ENCODE measurements at places on chromosomes 6 and 20.

DNA sequence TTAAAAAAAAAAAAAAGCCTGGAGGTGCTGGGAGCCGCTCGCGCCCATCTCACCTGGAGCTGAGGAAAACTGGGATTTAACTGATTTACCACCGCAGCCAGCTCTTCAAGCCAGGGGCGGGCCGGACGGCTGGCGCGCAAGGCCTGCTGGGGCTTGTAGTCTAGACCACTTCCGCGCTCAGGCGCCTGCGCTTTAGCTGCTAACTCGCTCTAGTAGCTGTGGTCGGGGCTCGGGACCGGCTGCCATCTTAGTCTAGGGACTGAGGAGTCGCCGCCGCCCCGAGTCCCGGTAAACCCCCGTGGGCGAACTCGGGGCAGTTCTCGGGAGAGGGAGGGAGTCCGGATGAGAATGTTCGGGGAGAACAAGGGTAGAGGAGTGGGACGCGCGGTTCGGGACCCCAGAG lies at the start of gene ITCH:
TSS of gene ITCH (plus strand) at position 212 of the 403 bp plus-strand sequence. CDS start 30,539 bp downstream, outside the sequence.
- DNase-seq: peak; percentile 92

- no peak for DNase-seq
Observed at GRCh38 chr6:122694602-122695001, 84.4 kb downstream of the PKIB start.

- no peak for DNase-seq
Observed at GRCh38 chr6:41157323-41157722, 3.2 kb upstream of the TREML1 start.

DNA sequence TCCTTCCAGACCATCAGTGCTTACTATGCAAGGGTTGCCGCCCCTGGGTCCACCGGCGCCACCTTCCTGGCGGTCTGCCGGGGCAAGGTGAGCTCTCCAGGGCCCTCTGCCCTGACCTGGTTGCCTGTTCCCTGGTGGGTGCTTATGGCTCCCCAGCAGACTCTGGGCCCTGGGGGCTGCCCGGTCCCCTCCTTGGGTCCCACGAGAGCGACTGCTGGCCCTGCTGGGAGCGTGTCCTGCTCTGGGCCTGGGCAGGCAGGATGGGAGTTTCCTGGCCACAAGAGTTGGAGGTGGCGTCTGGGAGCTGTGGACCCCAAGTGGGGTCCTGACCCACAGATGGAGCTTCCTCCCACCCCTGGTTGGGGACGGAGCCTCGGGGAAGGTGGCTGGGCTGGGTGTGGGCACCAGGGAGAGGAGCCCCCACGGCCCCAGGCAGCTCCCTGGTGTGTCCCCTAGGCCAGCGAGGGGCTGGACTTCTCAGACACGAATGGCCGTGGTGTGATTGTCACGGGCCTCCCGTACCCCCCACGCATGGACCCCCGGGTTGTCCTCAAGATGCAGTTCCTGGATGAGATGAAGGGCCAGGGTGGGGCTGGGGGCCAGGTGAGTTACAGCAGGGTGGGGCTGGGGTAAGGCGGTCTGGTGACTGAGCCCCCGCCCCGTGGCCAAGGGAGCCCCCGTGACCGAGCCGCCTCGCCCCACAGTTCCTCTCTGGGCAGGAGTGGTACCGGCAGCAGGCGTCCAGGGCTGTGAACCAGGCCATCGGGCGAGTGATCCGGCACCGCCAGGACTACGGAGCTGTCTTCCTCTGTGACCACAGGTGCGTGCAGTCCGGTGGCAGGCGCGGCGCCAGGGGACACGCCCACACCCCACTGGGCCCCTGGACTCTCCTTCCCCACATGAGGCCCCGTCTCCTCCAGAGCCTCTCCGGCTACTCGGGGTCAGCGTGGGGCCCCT lies 7.1 kb upstream of the TNFRSF6B start:
- DNase-seq: no peak

DNA sequence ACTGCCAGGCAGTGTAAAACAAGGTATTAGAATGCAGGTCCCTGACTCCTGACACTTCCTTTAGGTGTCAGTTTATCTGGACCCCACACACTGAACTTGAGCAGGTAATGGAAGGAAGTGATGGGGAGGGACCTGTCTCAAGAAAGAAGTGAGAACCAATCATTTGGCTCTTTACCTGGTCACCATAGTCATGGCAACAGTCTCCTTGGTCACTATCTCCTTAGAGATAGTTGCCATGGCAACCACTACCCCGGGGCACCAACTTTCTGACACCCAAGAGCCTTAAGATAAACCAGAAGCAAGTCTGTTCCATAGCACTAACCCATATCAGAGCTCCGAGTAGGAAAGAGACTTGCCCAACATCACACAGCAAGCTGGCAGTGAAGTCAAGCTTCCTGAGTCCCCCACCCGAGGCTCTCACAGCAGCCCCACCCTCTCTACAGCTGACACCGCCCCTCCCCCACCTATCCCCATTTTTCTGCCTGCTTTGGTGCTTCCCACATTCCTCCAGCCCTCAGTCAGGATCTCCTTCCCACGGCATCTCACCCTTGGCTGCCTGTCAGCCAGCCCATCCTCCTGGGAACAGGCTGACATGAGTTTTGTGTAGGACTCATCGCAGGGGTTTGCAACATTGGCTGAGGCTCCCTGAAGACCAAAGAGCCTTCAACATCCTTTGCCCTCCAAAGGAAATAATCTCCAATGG lies 16.3 kb upstream of the HM13 start:
- DNase-seq: no peak

DNA sequence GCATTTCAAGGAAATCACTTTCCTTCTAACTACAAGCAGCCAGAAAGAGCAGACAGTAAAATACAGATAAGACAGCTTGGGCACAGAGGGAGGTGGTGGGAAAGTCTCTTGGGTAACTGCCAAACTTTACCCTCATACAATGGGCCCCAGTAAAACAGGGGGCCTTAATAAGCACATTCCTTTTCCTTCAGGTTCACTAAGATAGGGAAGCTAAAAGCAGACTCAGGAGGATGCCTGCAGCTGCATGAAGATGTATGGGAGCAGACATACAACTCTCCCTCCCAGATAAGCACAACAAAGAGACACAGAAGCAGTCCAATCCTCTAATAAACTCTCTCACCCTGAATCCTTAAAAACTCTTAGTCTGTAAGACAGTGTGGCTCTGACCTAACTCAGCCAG lies 49.0 kb downstream of the SIM1 start:
- no peak for DNase-seq

DNA sequence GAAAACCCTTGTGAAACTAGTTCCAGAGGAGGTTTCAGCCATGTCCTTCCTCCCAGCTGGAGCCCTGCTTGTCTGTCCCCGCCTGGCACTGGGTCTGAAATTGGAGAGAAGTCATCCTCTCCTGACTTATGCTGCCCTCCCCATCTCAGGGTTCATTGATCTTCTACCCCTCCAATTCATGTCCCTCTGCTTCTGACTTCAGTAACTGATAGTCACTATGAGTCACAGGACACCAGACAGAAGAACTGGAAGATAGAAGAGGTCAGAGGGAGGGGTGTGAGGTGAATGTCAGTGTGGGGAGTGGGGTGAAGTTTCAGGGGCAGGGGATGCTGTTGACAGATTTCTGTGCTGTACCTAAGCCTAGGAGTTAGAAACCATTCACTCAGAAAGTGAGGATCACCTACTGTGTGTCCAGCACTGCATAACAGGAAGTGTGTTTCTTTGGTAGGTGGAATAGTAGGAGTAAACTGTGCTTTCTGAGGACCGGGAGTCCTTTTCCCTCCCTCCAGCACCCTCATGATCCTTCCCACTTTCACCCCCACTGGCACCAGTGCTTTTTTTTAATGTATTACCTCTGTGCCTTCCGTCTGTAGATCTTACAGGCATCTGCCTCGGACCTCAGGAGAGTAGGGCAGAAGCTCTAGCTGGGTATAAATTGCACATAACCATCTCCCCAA lies 627 bp upstream of the RPP21 start:
- DNase-seq: no peak

GRCh38 chr6:47362857-47363461 lies 53.3 kb upstream of the TNFRSF21 start:
- no peak for DNase-seq

DNA sequence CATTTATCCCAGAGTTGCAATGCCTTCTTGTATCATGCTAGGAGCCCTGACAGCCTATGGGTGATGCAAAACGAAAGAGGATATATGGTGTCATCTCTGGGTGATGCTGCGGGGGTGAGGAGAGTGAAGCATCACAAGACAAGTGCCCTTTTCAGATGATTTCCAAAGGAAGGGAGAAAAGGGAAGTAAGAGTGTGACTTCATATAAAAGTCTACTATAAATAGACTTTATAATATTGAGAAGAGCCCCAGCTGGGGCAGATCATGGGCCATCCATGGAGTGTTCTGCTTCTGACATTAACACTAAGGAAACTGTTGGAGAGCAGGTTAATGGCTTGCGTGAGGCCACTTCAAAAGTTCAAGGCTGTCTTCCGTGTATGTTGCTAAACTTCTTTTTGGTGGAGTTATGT lies 4.4 kb downstream of the CD83 start:
- DNase-seq: peak; percentile 77

DNA sequence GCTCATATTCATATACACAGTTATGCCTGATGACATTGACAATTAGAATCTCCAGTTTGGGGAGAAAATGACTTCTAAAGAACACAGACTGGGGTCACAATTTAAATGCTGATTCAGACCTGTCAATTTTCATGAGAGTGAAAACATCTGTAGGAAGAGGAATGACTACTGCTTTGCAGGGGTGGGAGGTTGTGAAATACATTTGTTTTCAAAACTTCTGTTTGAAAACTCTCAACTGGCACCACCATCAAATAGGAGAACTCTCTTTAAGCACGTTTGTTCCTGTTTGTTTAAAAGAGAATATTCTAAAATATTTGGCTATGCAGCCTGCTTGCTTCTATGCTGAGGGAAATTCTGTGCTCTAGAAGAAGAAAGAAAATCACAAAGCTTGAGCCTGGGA lies 50.8 kb upstream of the ADGRF5 start:
- DNase-seq: peak; percentile 45

- DNase-seq: no peak
Observed at GRCh38 chr20:41380551-41381193, 14.1 kb upstream of the EMILIN3 start.

DNA sequence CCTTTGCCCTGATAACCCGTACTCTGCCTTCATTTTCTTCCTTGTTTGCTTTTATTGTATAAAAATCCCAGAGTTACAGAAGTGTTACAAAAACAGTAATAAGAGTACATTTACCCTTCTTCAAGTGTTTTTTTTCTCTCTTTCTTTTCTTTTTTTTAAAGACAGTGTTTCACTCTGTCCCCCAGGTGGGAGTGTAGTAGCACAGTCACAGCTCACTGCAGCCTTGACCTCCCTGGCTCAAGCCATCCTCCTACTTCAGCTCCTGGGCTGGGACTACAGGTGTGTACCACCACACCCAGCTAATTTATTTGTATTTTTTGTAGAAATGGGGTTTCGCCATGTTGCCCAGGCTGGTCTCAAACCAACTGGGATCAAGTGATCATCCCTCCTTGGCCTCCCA lies 402.7 kb downstream of the CDKAL1 start:
- no peak for DNase-seq

DNA sequence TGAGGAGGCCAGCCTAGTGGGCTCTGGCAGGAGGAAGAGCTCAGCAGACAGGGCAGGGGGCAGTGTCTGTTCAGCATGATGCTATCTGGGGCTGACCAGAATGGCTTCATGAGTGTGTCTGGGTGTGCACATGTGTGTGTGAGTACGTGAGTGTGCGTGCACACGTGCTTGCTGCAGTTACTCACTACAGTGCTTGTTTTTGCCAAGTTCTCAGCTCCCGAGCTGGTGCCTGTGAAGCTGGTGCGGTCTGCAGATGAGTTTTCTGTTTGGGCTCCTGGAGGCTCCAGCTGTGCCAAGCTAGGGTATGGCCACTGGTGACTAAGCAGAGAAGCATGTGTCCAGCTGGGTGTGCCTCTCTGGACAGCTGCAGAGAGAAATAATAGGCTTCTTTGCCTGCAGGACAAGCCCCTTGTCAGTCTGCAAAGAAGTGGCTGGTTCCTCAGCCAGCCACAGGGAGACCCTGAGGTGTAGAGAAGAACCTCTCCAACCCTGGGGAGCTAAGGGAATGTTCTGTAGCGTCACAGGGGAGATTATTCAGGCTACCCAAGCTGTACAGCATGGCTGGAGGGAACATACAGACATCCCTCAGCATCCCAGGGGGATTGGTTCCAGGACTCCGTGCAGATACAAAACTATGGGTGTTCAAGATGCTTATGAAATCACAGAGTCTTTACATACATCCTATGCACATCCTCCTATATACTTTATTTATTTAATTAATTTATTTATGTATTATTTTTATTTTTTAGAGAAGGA lies 40.2 kb upstream of the FAM50B start:
- DNase-seq: no peak

GRCh38 chr6:163952005-163952404 lies 537.5 kb downstream of the QKI start:
- no peak for DNase-seq

- DNase-seq: no peak
Observed at GRCh38 chr6:21201637-21202350, 391.8 kb upstream of the SOX4 start.

GRCh38 chr6:159541296-159541695 lies 151.7 kb downstream of the SOD2 start:
- DNase-seq: no peak

Data from common myeloid progenitor, CD34-positive (primary cell).